ENCODE measurements at places on chromosomes 1 and 21. TPM values are rescaled to one million over a fixed set of nuclear protein-coding genes. Genes with fewer than 3 reads are reported as not detected.

The CA6 gene
- total RNA-seq = not detected

The SPOCD1 gene
- total RNA-seq = 47.2 TPM

The LAD1 gene
- total RNA-seq = not detected

The PEAR1 gene
- total RNA-seq = 46.7 TPM

The CELA2B gene
- not detected for total RNA-seq
